Ecto neural progenitor cell (in vitro differentiated cells): ENCODE measurements at places on chromosomes 5 and 9.

DNA sequence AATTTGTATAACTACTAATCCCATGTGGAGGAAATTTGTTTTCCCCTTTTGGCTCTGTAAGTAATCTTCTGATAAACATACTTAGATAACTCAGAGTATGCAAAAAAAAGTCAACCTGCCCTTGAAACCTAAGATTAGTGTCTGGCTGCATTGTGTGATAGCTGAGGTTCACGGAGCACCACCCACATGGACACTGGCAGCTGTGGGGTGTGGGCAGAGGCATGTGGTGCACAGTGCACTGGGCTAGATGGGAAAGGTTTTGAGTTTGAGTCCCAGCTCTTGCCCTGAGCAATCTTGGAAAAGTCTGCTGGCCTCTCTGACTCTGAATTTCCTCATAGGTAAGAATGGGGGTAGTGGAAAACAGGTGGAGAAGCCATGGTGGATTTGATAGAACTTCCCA lies 75.1 kb downstream of the PLCXD3 start:
- no peak for DNase-seq

GRCh38 chr5:32055891-32056866 lies 117.9 kb downstream of the GOLPH3 start:
- DNase-seq, result no peak

DNA sequence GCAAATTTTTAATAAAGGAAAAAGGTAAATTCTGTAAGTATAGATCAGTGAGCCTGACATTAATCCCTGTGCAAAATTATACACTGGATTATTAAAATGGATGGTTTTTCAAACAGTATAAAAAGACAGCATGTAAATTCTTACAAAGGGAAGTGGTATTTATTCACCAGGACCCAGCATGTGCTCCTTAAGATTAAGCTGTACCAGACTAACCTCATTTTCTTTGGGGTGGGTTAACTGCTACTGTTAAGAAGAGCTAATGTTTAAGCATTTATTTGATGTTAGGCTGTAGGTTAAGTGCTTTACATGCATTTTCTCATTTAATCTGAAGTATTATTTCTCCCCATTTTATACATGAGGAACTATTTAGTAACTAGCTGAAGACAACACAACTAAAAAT lies 60.3 kb upstream of the RFX3 start:
- no peak for DNase-seq

GRCh38 chr5:88880201-88880600 lies 2.8 kb downstream of the MEF2C start:
- DNase-seq, result no peak

GRCh38 chr9:14661421-14662059 lies 31.7 kb downstream of the ZDHHC21 start:
- DNase-seq, result no peak

- no peak for DNase-seq
Measured at GRCh38 chr5:117691081-117691870, 1116.7 kb upstream of the SEMA6A start.
